NCI-H460 (cell line): ENCODE measurements at places on chromosomes 5 and 9.

- no peak for DNase-seq
Observed at GRCh38 chr5:54986269-54986654, 869 bp upstream of the ESM1 start.

DNA sequence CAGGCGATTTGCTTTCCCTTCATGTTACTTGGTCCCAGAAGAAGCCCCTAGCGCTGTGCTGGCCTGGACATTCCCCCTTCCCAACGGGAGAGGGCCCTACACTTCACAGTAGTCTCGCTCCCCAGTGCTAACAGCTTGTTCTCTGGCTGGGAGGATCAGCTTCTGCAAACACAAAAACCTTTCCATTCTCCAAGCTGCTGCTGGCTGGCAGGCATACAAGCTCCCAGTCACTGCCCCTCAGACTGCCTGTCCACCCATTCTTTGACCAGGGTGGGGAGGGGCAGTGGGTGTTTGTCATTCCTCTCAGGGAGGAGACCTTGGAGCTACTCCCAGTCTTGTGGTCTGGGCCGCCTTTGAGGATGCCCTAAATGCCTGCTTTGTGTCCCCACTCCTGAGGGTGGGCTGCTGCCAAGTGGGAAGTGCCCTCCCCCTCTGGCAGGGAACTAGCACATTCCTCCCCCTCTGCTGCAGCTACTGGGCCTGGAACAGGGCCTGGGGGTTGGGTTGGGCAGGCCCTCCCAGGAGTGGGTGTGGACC, 20.8 kb downstream of the ENHO start:
- DNase-seq: no peak

DNA sequence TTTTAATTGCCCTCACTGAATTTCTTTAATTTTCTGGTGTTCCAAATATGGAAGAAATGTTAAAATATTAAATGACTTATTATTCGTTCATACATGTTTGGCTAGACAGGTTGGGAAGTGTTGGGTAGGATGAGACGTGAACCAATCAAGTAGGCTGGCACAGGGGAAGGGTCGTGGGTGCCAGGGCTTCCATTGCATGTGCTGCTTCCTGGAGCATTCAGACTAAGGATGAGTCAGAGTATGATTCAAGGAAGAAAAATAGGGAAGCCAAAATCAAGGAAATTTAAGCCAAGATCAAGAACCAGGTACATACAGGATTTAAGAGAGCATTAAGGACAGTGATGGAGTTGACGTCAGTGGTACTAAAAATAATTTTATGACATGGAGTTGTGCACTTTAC, 2068.0 kb downstream of the MAT2B start:
- DNase-seq: no peak

DNA sequence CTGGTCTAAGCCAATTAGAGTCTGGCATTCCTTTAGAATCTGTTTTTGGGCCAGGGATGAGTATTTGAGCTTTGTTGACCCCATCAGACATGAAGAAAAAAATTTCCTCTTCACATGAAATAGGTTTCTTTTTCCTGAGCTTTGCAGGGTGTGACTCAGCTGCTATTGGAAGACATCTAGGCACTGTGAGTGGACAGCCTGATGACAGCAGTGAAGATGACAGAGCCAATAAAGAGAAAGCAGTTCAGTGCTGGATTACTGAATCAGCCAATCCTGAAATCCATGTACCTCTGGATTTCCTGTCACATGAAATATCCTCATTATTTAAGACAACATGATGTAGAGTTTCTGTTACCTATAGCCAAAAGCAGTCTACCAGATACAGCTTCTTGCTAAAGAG, 51.3 kb upstream of the GRIA1 start:
- no peak for DNase-seq

DNA sequence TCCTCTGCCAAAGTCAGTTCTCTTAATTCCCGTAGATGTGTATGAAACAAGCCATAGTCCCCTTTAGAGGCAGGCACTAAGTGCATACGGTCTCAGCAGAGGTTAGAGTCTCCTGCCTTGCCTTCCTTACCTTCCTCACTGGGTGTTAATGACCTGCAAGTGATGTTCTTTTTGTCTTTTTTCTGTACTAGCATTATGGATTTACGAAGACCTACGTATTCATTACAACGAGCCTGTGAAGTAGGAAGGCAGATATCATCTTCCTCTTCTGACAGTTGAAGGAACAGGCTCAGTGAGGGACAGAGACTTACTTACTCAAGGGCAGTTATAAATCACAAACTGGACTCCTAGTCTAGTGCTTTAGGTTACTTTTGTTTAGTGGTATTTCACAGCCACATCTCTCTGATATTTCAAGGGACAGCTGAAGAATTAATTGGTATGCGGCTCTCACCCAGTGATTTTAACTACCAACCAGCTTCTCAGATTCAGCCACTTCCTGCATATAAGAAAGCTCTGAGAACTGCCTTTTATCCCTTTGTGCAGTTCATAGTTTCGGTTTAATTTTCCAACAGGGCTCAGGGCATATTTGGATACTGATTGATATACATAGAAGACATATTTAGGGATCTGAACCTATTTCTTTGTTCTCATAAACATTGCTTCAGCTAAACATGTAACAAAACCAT, 85.1 kb upstream of the CKMT2 start:
- DNase-seq: no peak
